EH (cell line): ENCODE measurements at places on chromosomes 12 and 14.

DNA sequence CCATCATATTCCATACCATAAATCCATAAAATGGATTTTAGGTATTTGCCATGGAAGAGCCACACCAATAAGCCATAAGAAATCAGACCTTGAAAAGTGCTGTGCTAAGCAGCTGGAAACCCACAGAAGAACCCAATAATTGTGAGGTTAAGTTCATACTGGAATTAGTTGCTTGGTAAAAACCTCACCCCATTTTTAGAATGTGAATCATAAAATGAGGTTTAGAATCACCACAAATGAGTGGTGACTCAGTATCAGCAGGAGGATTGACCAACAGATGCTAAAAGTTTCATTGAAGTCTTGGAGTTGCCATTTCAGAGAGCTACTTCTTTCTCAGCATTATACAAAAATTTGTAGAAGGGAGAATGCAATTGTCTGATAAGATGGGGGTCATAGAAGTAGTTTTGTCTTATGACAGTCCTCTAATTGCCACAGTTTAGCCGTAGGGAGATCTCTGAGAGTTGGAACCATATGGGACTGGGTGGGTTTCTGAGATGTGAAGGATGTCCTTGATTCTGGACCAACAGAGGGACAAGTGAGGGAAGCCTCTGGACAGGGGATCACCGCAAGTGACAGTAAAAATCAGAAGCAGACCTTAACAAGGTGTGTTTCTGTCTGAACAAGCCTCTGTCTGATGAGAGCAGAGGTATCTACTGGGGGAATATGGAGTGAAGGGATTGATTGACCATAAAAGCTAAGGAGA is 1.4 kb upstream of the STON2 start:
- peak; percentile 85 for DNase-seq

DNA sequence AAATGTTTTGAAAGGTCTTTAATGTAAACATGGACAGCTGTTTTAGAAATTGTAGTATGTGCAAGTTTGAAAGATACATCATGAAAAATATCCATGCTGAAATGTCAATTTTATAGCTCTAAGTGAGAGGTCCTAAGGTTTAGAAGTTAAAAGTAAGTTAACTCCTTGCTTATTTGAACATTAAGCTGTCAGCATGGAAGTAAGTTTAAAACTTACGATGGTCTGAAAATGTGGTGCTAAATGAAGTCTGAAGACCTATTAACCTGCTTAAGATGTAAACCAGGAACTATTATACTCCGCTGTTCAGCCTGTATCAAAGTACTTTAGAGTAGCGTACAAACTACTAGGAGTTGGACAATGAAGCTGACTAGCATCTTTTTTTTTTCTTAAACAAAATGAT is 1082.4 kb downstream of the TMTC2 start:
- DNase-seq, result no peak

DNA sequence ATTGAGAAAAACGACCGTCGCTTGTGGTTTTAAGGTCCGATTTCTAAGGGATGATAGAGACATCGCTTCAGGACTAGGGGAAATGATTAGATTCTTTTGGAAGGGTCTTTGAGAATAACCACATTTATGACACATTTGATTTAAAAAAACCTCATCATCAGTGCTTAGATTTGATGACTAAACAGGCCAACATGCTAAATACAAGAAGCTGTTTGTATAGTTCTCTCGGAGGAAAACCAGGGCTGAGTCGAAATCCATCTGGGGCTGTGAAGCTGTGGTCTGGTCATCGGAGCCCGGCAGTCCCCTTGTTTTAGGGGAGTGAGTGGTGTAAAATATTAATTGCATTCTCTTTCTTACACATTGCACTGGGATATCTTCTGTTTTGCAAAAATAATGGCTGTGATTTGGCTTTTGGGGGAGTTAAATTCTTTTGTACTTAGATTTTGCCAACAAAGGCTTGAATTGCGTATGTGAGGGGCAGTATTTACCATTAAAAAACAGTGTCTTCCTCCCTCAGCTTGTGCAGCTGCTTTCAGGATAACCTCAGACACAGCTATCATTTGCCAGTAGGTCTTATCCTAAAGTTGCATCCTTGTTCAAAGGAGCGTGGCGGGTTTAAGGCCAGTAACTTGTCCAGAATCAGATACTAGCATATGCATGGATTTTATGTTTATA is 550 bp downstream of the GNG2 start:
- peak; percentile 34 for DNase-seq

DNA sequence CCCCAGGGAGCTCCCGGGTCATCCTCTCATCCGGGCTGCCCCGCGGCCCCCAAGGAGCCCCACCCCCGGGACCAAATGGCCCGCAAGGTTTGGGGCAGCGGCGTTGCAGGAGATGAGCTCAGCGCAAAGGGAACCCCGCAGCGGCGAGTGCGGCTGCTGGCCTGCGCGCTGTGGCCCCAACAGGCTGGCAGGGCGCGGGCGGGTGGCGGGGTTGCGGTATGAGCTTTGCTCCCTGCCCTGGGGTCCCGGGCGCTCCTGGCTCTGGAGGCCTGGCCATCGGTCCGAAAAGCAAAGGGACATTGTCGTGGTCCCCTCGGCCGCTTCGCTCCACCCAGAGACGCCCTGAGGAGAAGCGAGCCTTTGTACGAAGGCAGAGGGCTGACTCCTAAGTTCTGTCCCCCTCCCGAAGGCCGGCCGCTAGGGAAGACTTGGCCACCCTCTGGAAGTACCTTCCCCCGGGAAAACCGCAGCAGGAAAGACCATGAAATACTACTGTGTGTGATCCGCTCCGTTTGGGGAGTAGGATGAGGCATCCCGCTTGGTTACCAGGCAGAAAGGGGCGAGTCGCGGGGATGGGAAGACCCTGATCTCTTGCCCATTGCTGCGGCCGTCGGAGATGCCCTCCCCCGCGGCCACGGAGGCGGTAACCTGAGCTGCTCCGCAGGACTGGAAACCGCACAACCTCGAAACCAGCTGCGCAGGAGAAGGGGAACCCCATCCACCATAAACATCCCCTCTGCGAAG is 620 bp upstream of the NID2 start:
- DNase-seq, result peak; percentile 77

DNA sequence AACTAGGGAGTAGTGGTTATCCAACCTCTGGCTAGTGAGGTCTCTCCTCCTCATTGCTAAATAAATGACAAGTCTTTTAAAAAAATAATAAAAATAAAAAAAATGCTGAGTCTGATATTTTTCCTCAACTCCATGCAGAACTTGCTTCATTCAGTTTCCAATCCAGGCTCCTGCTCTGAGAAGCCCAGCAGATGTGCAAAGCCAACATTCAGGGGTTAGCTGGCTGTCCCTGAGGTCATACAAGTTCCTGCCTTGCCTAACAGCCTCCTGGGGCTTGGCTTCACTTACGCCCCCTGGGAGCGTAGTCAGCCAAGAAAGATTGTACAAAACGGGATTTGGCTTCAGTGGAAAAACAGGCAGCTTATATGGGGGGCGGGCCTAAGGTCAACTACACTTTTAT is 23.3 kb downstream of the RTRAF start:
- no peak for DNase-seq

DNA sequence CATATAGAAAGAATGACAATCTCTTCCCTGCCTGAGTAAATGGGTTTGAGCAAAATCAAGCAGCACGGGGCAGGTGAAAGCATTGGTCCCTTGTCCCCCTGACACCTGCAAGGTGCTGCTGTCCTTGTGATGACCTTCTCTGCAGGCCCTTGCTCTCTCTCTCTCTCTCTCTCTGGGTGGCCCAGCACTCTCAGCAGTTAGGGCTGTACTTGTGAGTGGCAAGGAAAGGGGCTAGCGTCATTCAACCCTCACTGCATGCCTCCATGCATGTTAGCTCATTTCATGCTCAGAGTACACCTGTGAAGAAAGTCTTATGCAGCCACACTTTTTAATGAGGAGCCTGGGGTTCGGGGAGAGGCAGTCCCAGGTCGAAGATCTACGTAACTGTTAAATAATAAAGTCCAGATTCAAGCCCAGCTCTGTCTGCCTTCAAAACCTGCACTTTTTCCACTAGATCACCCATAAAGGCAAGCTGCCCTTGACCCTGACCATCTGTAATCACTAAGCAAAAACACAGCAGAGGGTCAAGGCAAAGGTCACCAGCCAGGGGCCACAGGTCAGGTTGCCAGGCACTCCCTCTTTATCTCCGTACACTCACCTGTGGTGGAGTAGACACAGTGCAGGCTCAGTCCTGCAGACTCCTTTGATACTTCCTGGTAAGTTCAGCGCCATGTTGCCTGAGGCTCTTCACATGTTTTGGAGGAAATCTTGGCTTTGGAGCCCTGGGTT is 44.9 kb upstream of the CLMN start:
- DNase-seq, result no peak
